ENCODE measurements at places on chromosomes 16 and 17. TPM values are rescaled to one million over a fixed set of nuclear protein-coding genes. Genes with fewer than 3 reads are reported as not detected.

The TBC1D3K gene
- not detected for polyA plus RNA-seq

The NPIPA3 gene
- 10.8 TPM for polyA plus RNA-seq

The PERCC1 gene
- polyA plus RNA-seq, result 0.43 TPM

The KRT25 gene
- polyA plus RNA-seq, result 0.19 TPM

Measured in hindlimb muscle (tissue), 1 donor.